ENCODE measurements at places on chromosomes 2 and 18.

DNA sequence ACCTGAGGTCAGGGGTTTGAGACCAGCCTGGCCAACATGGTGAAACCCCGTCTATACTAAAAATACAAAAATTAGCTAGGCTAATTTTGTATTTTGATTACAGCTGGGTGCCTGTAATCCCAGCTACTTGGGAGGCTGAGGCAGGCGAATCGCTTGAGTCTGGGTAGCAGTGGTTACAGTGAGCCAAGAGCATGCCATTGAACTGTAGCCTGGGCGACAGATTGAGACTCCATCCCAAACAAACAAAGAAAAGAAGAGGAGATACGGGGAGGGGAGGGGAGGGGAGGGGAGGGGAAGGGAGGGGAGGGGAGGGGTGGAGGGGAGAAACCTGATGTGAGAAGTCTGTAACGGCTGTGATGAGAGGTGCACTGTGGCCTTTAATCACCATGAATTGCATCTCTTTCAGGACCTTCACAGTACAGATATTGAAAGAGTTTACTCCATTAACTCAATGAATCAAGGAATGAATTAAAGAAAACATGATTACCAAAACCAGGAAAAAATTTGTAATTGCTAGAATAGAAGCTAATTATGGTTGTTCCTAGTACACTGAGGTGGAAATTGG lies 135.3 kb downstream of the CALCRL start:
- no peak for DNase-seq

DNA sequence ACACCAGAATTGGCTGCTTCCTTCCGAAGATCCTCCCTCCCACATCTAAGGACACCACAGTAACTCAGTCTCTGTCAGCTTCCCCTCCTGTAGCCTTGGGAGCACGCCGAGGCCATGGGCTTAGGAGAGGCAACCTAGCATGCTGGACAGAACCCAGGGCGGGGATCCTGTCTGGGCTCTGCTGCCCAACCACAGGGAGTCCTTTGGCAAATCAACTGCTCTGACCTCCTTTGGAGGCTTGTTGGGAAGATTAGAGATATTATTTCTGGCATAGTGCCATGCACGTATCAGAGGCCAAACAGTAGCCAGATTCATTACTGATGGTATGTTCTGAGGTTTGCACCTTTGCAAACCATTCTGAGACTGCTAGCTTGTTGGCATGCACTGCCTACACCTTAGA lies 262.7 kb upstream of the EPAS1 start:
- DNase-seq, result no peak

DNA sequence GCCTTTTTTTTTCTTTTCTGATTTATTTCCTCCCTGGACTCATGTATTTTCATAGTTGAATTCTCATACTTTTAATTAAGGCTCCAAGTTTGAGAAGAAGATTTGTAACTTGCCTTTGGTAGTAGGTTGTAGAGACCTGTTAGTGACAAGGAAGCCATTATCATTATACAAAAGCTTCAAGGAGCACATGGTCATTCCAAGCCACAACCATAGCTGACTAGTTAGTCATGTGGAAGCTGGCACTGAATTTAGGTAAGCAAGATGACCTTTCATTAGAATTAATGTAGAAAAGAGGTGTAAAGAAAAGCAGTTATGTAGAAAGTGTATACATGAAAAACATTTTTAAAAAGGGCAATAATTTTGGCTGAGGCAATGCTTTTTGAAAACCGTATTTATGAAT lies 89.7 kb downstream of the LRP1B start:
- DNase-seq, result no peak

- no peak for DNase-seq
Observed at GRCh38 chr2:108916122-108916795, 72.8 kb downstream of the EDAR start.

DNA sequence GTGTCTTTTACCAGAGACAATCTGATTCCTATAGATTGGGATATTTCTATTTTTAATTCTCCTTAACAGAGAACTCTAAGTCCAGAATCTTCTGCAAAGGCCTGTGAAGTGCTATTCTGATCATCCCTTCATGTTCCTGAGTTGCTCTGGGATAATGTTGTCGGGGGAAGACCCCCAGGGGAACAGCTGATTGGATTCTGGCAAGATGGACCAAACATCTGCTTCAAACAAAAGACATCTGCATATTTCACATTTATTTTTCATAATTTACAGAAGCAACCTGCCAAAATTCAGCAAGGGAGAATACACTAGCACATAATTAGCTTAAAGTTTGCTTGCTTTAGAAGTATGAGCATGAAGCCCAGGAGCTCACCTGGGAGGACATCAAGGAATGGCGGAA lies 116.0 kb upstream of the ETAA1 start:
- no peak for DNase-seq

- peak; percentile 83 for DNase-seq
Observed at GRCh38 chr2:158457092-158457825, 507 bp downstream of the PKP4 start.

- no peak for DNase-seq
Observed at GRCh38 chr2:107337209-107337898, 451.4 kb upstream of the ST6GAL2 start.

DNA sequence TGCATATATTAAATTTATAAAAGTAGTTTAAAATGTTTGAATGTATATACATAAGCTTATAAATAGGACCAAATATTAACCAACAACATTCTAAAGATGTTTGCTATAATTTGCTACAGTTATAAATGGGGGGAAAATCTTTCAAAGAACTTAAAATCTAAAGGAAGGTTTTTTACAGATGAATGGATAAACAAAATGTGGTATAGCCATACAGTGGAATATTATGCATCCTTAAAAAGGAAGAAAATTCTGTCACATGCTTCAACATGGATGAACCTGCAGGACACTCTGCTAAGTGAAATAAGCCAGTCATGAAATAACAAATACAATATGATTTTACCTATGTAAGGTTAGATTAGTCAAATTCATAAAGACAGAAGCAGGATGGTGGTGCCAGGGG lies 75.8 kb downstream of the TMEM17 start:
- DNase-seq, result no peak

DNA sequence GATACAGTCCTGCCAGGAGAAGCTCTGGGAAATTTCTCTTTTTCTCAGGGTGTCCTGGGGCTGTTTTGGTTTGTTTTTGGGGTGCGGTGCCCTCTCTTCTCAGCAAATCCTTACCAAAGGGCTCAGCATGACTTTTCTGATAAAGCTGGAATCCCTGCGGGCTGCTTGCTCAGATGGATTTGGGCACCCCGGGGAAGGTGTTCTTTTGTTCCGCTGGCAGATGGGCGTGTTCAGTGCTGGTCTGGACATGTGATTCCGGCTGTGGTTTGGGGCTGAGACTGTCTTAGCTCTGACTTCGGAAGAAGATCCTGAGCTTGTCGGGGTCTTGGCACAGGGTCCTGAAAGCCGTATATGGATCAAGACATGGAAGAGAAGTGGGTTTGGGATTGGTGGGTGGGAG lies 134.2 kb upstream of the SPRED2 start:
- no peak for DNase-seq

GRCh38 chr2:64448041-64448426 lies 5.9 kb upstream of the LGALSL start:
- no peak for DNase-seq

GRCh38 chr2:209762563-209762962 lies 9.1 kb upstream of the UNC80 start:
- no peak for DNase-seq

GRCh38 chr2:24199968-24200590 lies 25.2 kb downstream of the FAM228A start:
- DNase-seq, result no peak

GRCh38 chr2:28086611-28087010 lies 196.1 kb downstream of the BABAM2 start:
- DNase-seq, result no peak

GRCh38 chr2:195471163-195471562 lies 185.9 kb upstream of the SLC39A10 start:
- DNase-seq, result no peak

DNA sequence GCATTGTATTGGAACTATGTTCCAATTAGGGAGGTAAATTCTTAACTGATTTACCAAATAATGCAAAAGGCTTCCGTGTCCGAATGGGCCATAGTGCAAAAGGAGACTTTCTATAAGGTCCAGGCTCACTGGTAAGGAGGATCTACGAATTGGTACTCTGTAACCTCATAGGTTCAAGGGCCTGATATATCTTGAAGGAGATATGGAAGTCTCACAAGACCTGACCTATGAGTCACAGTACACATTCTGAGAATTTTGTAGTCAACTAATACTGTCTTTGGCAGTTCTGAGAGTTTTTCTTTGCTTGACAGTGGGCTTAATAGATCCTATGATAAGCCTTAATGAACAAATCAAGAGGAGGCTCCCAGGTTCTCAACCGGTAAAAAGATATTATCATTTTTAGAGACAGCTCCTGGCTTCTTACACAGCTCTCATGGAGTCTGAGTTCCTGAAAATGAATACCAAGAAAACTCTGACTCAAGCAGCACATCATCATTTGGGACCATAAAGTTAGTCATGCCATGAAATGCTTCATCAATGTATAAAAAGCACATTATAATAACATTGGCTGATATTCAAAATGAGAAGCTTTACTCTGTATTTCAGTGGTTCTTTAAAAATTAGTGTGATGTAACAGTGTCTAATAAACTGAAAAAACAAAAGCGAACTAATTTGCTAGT lies 1275.2 kb upstream of the CRIM1 start:
- no peak for DNase-seq

Data from GM06990 (cell line).